ENCODE measurements at places on chromosomes 2 and 18. TPM values are rescaled to one million over a fixed set of nuclear protein-coding genes. Genes with fewer than 3 reads are reported as not detected.

- DNase-seq: no peak
Observed at GRCh38 chr18:31195063-31195462, 32.4 kb upstream of the DSC1 start.

- no peak for DNase-seq
Observed at GRCh38 chr18:11310476-11311086, 161.2 kb upstream of the PIEZO2 start.

Gene SIX3
- total RNA-seq: not detected

GRCh38 chr18:25535495-25535894, 183.5 kb upstream of the ZNF521 start:
- no peak for DNase-seq

DNA sequence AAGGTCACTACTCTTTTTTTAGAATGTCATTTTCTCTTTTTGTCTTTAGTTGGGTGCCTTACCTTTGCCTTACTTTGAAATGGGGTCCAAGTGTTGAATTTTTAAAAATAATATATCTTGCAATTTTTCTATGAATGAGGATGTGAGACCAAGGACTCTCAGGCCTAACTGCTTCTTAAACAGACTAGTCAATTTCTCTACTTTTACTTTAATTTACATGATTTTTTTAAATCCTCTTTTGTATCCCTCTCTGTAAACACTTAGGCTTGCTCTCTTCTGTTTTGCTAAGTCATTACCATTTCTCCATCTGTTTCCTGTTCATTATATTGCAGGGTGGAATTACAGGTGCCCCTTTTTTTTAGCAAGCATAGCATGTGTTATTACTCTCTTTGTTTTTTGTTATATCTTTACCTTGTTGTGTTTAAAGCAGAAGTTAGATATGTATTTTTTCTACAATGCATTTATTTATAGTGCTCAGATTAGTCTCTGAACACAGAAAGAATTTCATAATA, 261.8 kb downstream of the SPAG16 start:
- DNase-seq: no peak

GRCh38 chr18:24420551-24420950, 5.9 kb upstream of the IMPACT start:
- no peak for DNase-seq

DNA sequence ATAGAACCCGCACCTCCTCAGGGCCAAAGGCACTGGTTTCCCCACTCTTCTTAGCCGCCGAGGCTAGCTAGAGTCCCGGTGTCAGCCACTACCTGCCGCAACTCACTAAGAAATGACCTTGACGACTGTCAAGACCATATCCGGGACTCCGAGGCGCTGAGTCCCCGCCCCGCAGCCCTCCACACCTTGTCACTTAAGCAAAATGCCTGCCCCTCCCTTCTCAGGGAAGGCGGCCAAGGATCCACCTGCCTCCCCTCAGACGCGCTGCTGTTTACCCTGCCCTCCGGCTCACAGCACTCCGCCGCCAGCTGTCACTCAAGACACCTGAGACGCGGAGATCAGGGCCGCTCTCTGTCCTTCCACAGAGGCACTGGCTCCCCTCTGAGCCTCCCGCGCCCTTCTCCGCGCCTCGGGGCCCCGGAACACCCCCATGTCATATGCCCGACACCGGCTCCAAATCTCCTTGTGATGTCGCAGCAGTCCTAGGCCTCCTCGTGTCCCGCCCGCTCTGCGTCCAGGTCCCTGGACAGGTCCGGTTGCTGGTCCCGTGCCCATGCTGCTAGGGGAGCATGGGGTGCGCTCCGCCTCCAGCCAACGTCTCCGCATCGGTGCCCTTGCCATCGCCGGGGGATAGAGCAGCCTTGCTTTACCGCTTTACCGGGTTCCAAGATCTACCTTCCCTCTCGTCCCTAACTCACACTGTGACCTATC, 32.5 kb upstream of the REG3G start:
- DNase-seq: no peak

GRCh38 chr2:37586663-37587317, 84.7 kb downstream of the CDC42EP3 start:
- DNase-seq: no peak

Gene HOXD8
- total RNA-seq: 14.2 TPM

DNA sequence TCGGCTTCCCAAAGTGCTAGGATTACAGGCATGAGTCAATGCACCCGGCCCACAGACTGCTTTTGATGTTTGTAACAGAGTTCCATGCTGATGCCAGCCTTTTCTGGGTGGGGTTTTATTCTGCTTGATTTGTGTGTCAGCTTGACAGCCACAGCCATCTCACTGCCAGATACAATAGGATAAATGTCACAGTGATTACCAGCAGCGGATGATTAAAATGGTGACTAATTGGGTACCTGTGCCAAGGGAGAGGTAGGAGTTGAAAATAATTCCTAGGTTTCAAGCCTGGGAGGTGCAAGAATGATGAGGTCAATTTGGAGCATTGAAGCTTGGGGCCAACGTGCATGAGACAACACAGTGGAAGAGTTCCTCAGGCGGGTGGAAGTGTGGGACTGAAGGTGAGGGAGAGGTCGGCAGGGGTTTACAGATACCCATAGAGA, 39.4 kb downstream of the SH2D6 start:
- DNase-seq: no peak

Gene UBE2F
- total RNA-seq: 99.7 TPM

DNA sequence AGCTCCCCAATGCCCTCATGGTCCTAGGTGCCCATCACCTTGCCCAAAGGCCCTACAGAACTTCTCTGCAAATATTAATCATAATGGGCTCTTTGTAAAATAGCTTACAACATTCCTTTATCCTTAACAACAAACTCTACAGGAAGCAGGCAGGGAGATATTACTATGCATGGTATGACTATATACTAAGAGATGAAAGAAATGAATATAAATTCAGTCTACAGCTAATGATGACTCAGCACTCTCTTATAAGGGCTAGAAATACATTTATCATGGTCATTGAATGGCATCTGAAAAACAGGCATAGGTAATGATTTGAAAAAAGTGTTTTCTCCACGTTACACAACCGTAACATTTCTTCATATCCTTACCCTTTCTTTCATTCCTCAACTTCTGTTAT, 254.8 kb upstream of the DSEL start:
- no peak for DNase-seq

DNA sequence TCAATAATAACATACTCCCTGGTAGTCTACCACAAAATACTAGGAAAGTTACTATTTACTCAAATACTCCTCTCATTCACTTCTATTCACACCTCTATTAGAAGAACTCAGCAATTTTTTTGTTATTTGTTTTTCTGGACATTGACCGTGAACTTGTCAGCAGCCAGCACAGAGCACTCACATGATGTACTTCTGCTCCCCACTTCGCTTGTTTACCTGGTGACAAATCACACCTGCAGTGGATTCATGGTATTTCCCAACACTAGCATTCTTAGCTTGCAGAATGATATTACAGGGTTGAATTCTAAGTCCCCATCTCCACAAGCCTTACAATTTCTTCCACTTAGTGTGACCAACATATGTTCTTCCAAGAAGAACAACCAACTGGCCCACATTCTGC, 238.2 kb downstream of the SATB2 start:
- no peak for DNase-seq

DNA sequence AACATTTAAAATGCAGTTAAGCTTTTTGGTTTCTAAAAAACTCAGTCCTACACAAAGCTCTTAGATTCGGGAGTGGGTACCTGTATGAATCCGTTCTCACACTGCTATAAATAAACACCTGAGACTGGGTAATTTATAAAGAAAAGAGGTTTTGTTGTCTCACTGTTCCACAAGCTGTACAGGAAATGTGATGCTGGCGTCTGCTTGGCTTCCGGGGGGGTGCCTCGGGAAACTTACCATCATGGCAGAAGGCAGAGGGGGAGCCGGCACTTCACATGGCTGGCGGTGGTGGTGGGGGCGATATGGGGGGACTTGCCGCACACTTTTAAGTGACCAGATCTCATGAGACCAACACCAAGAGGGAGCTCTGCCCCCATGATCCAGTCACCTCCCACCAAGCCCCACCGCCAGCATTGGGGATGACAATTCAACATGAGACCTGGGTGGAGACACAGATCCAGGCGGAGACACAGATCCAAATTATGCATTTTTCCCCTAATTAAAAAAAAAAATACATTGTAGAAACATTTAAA, 222.5 kb downstream of the GBX2 start:
- DNase-seq: no peak

DNA sequence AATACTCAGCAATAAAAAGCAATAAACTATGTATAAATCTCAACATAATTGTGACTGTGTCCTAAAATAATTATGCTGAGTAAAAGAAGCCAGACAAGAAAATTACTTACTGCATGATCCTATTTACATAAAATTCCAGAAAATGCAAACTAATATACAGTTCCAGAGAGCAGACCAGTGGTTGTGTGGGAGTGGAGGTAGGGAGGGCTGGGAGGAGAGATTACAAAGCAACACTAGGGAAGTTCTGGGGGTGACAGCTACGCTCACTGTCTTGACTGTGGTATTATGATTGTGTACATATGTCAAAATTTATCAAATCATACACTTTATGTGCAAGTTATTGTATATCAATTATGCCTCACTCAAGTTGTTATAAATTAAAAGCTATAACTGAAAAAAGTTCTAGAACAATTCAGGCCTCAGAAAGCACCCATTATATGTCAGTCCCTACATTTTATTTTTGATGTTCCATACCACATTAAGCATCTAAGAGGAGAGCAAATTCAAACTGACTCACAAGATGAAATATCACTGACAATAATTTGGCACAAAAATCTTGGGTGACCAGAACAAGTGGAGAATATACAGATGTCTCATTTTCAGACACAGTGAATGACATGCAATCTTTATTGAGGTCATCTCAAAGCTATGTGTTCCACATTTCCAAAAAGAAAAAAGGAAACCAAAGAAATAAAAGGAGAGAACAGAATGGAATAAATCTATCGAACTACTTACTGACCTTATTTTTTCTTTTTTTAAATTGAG, 85.1 kb downstream of the ANTXR1 start:
- no peak for DNase-seq

GRCh38 chr2:176080540-176081375, 3.0 kb downstream of the EVX2 start:
- no peak for DNase-seq

Gene CDH19
- not detected for total RNA-seq

Gene MC2R
- total RNA-seq: not detected

All from glomerular endothelial cell (primary cell).